ENCODE measurements at places on chromosomes 2 and 18.

DNA sequence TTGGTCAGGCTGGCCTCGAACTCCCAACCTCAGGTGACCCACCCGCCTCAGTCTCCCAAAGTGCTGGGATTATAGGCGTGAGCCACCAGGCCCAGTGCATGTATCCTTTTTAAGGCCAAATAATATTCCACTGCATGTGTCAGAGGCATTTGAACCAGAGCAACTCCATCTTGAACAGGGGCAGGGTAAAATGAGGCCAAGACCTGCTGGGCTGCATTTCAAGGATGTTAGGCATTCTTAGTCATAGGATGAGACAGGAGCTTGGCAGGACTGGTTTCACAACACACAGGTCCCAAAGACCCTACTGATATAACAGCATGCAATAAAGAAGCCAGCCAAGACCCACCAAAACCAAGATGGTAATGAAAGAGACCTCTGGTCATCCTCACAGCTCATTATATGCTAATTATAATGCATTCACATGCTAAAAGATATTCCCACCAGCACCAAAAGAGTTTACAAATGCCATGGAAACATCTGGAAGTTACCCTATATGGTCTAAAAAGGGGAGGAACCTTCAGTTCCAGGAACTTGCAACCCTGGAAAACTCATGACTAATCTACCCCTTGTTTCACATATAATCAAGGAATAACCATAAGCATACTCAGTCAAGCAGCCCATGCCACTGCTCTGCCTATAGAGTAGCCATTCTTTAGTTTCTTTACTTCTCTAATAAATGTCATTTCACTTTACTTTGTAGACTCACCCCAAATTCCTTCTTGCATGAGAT is 204.6 kb downstream of the RAB3GAP1 start:
- DNase-seq = no peak

DNA sequence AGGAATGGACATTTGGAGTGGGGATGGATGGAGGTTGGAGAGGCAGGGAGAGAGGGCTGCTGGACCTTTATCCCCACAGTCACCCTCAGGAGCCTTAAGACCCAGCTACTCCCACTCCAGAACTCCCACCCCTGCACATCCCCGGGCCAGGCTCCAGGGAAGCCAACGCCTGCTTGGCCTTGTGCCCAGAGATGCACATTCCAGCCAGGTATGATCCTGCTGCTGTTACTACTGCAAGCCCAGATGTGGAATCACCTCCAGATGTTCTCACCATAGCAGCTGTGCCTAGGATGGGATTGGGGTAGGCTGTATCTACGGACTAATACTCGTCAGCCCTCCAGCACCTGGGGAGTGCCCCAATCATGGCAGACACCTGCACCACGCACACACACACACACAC is 71.7 kb downstream of the ZFP36L2 start:
- no peak for DNase-seq

GRCh38 chr2:209624192-209624938 is 147.3 kb upstream of the UNC80 start:
- no peak for DNase-seq

DNA sequence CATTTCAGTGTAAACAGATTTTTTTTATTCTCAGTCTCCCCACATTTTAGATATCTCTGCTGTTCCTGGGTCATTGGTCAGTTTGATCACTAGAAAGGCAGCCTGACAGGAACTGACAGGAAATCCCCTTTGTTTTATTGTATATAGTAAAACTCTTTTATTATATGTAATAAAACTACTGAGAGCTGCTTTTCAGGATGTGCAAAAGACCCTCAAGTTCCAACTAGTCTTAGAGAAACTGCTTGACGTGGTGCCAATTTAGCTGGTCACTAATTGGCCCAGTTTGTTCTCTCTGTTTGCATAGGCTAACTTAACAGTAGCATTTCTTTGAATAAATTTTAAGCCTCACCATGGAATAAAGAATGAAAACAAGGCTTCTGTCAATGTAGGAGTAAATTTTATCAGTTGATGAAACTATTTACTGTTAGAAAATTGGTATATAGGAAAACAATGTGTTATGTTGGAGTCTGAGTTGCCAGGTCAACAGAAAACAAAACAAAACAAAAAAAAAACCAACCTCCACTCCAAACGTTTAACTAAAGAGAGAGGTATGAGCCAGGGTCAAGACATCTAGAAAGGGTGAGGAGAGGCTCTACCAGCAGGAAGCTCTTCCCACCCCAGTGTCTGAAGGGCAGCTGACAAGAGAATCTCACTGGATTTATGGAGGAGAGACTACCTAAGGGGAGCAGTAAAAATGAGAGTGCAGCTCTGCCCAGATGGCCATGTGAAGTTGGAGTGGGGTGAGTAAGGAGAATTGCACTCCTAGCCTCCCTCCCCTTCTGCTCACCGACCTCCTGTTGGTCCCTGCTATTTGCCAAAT is 184.6 kb downstream of the ST6GAL2 start:
- no peak for DNase-seq

DNA sequence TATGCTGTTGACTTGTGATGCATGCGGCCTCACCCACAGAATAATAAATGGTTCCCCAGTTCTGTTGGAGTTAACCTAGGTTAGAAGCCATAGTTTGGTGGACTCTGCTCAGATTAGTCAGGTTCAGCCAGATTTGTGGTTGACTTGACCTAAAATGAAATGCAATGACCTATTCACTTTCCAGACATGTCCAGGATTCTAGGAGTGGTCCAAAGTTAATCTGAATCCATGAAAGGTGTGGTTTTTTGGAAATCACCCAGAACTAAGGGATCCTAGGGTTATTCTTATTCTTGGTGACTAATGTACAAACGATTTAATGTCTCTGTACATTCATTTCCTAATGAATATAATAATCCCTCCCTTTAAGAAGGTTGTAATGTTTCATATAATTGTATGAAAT is 88.9 kb upstream of the RBBP8 start:
- no peak for DNase-seq

- no peak for DNase-seq
Measured at GRCh38 chr18:27143580-27144287, 41.4 kb downstream of the CHST9 start.

DNA sequence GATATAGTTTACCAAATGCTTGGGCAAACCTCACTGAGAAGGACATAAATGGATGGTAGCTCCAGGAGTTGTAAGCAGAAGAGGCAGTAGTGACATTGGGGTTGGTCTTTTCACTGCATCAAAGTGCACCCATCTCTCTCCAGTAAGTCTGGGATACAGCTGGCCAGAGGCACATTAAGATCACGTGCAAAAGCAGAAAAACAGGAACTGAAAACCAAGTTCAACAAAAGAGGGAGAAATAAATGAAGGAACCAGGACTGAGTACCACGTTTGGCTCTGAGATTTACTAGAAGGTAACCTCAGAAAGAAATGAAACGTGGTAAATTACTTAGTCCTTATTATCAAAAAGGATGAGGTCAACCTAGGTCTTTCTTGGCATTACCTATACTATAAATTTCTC is 259.2 kb downstream of the OSR1 start:
- no peak for DNase-seq

DNA sequence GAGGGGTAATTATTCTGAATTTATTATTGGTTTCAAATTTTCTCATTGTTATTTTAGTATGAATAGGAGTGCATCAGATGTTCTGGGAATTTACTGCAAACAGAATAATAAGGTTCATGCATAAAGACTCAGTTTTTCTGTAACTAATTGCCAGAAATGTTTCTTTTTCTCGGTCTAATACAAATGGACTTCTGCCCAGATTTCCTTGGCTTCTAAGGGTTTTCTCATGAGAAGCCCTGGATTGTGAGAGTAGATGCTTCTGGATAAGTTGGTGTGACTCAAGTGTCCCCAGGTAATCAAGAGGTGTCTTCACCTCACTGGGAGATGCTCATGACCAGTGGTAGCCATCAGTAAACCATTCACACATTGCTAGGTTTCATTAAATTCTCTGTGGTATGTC is 78.5 kb downstream of the CCDC85A start:
- peak; percentile 23 for DNase-seq

All from muscle of arm (tissue), 14 donors.